ENCODE measurements at places on chromosomes 13 and 19. TPM values are rescaled to one million over a fixed set of nuclear protein-coding genes. Genes with fewer than 3 reads are reported as not detected.

The POGLUT2 gene
- 48.2 TPM for polyA plus RNA-seq

DNA sequence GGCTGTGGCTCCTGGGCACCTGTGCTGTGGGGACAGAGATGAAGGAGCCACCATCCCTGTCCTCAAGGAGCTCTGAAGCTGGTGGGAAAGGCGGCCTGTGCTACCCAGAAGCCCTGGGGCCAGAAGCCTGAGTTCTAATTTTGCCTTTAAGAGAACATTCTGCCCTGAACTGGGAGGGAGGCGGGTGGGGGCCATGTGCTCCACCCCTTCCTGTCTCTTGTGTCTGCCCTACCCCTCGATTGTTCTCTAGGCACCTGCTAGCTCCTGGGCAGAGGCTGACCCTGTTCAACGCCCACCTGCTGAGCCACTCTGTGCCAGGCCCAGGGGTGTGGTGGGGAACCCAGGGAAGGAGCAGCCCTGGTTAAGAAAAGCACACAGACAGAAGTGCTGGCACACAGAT lies 5.9 kb downstream of the TRAPPC6A start:
- no peak for DNase-seq

- no peak for DNase-seq
Observed at GRCh38 chr19:45391346-45391745, 13.5 kb downstream of the PPP1R13L start.

The MISP3 gene
- polyA plus RNA-seq, result 4.6 TPM

DNA sequence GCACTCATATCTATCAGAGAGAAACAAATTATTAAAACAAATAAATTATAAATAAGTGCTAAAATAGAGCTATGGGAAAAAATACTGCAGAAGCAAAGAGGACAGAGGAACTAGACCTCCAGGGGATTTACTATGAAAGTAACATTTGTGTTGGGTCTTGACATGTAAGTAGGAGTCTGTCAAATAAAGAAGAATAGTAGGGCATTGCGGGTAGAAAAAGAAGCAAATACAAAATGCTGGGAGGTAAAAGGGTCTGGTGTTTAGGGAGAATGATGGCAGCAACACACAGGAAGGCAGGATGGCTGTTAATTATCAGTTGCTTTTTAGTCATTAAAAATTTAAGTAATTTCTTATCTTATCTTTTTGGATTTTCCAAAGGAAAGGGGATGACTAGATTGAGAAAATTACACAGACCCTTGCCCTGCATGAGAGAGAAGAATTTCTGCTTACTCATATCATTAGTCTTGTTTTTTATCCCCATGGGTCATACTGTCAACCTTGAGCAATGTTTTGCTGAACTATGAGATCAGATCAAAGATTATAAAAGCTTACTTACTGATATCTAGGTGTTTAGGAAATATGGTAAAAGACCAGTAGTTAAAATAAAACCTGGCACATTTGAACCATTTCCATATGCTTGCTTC lies 472.7 kb downstream of the DIAPH3 start:
- DNase-seq, result no peak

The KIR2DL4 gene
- polyA plus RNA-seq, result not detected

- no peak for DNase-seq
Observed at GRCh38 chr19:19213426-19214158, 1.8 kb downstream of the NCAN start.

GRCh38 chr13:46936525-46936924 lies 39.7 kb upstream of the HTR2A start:
- DNase-seq, result no peak

All from left kidney (tissue), 8 donors.